Activated T-helper 1 cell treated with anti-CD3 and anti-CD28 coated beads, Interleukin-12 subunit alpha, Interleukin-12 subunit beta, Interleukin-2, Interleukin-4 antibody, amounts not matched to agents 30 ng/mL and 10 ng/mL and 1 ng/mL, durations not matched to agents 14 hours and 24 hours and 36 hours (primary cell): ENCODE measurements at places on chromosomes 1 and 21.

DNA sequence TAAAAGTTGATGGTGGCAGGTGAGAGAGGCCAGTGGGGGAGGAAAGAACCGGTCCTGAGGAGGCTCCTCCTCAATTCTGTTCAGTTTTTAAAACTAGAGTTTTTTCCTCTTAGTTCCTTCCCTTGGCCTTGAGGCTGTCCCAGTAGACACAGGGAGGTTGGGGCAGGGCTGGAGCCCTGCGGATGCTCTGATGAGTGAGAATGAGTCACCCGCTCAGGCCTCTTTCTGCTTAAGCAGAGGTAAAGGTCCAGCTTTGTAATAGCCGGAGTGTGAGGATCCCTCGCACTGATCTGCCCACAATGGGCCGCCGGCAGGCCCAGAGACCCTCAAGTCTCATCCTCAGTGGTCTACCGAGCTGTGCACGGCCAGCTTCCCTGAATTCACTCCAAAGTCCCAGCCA, 49.6 kb upstream of the IRF2BP2 start:
- DNase-seq, result no peak

DNA sequence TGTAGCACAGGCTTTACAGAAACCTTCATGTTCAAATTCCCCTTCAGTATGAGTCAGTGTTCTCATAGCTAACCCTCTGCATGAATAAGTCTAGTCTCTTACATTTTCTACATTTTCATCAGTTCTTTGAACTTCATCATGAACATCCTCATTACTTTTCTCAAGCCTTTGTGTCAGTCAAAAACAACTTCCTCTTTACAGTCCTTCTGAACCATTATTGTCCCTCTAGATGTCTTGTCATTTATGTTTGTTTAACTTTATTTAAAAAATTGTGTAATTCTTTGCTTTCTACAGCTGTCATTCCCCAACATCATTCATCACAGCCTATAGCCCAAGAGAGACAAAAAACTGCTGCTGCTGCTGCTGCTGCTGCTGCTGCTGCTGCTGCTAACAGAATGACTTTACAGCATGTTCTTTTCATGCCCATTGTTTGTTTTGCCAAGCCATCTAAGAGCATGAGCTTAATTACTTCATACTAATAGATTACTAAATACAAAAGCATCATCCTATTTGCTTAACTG, 133.1 kb downstream of the LRRC40 start:
- DNase-seq, result no peak

DNA sequence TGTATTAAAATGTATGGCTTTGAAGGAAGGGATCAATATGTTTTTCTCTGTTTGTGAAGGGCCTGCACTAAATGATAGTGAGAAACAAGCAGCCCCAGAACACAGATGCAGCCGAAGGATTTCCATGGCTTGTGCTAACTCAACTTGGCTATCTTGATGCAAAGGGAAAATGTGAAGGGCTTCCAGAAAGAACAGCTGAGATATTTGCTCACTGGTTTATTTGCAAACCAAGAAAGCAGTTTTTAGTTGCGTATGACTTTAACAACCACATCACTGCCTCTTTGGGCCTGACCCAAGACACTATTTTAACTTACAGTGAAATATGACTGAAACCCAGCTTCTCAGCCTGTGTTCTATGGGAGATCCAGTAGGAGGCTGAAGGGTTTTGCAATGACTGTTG, 369.9 kb downstream of the SETD4 start:
- no peak for DNase-seq

DNA sequence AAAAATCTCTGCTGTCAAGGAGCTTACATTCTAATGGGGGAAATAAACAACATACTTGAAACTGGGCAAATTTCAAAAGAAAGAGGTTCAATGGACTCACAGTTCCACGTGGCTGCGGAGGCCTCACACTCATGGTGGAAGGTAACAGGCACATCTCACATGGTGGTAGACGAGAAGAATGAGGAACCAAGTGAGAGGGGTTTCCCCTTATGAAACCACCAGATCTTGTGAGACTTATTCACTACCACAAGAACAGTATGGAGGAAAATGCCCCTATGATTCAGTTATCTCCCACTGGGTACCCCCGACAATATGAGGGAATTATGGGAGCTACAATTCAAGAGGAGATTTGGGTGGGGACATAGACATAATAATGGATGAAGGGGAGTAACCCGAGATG, 226.4 kb downstream of the ZP4 start:
- no peak for DNase-seq

- DNase-seq, result no peak
These were observed 118.8 kb downstream of the NEK7 start for GRCh38 chr1:198275597-198275996.

DNA sequence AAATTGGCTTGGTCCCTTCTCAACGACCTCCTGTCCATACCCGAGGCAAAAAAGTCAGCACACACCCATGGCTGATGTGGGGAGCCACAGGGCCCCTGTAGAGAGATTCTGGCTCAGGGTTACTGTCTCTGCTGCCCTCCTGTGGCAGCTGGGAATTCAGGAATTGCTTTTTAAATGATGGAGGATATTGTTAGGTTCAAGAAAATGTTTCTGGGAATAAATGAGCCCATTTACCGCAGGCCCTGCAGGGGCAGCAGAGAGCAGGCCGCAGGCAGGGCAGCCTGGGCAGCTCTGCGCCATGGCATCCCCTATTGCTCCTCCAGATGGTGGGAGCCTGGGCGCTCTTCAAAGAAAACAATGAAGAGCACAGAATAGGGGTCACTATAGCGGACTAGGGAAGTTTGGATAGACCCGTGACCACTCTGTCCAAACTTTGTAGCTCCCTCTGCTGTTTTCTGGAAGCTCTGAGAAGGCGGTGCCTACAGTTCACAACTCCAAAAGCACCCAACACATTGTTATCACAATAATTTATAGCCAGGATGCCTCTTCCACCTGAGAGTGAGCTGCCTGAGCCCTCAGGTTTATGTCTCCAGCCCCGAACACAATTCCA, 201.1 kb downstream of the BACH1 start:
- no peak for DNase-seq

DNA sequence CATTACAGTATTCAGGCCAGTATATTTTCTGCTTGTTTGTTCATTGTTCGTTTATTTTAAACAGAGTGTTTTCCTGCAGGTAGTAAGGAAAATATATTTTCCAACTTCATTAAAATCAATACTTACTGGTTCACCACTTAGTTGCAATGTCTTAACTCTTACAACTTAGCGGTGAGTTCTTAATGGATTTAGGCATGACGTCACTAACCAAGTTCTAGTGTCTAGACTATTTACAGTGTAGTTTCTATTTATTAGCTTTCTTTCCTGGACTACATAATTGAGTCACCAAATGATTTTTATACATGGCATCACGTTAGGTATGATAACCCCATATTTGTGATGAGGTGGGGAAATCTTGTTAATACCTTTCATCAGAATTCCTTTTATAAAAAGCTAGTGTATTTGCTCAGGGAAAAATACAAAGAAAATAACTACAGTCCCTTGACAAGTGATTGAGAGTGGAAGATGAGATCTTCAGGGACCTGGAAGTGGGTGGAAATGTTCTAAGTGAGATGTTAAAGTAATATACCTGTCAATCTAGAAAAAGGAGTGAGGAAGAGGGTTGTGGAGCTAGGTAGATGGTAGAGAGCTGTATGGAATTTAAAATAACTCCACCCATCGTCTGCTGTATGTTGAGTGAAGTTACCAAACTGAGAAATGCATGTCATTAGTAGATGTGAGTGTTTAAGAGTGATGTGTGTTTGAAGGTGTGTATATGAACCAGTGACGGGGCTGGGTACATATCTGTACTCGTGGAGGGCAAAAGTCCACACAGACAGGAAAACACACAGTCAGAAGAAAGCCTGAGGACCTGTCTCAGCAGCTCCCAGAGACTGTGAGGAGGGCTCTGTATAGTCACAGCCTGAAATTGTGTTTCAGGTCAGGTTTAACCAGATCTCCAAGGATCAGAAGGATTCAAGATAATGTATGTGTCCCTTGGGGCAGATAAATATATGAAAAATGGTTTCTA, 197.6 kb upstream of the ADAMTS5 start:
- no peak for DNase-seq

- DNase-seq, result no peak
These were observed 4.5 kb downstream of the PAX7 start for GRCh38 chr1:18635070-18635577.
